ENCODE measurements at places on chromosomes 7 and 10.

DNA sequence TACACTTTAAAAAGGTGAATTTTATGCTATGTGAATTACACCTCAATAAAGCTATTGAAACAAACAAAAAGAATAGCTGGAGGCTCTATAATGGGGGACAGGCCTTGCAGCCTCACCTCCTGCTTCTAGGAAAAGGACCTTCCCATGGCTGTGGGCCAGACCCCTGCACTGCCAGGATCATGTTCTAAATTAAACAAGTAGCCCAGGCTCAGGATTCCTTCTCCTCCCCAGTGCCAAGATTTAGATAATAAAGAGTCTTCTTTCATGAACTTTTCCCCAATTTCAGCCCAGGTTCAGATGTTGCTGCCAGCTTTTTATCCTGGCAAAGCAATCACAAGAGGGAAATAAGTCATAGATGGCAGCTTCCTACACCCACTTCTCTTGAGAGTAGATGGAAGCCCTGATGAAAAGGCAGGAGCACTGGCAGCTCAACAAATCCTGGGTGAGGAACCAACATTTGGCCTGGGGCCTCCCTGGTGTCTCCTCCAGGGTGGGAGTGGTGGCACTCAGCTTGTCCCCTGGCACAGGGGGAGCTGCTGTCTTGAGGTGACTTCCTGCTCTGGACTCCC lies 22.2 kb upstream of the CAMK2B start:
- DNase-seq = no peak

- DNase-seq = no peak
These were observed 173.6 kb upstream of the PRKCQ start for GRCh38 chr10:6753644-6754043.

DNA sequence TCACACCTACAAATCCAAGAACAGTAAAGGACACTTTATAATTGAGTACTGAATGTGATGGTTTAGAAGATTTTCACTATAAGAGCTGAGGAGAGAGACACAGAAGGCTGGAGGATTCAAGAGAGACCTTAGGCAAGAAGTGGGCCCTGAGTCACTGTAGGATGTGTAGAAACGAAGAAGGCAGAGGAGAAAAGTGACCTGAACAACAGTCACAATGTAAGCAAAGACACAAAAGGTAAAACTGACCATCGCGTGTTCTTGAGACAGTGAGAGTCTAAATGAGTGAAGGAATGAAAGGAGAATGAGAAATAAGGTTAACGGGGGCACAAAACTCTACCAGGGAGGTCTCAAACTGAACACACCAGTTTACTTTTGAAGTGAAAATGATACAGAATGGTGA lies 298.2 kb upstream of the LRGUK start:
- DNase-seq = no peak

DNA sequence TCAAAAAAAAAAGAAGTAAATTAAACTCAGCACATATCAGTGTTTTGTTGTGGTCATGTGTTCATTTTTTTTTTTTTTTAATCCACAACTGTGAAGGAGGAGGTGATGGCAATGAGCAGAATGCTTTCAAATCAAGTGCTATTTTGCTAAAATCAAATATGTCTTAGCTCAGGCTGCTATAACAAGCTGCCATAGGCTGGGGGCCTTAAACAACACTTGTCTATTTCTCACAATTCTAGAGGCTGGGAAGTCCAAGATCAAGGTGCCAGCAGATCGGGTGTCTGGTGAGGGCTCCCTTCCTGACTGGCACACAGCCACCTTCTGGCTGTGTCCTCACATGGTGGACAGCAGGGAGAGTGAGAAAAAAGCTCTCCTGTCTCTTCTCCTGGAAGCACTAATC lies 203.9 kb downstream of the FAM107B start:
- DNase-seq = no peak

- DNase-seq = no peak
These were observed 298.5 kb downstream of the KLF6 start for GRCh38 chr10:3486346-3487065.

- no peak for DNase-seq
These were observed 70.6 kb downstream of the CCDC71L start for GRCh38 chr7:106590209-106590816.

GRCh38 chr10:90199093-90199492 lies 497.7 kb downstream of the KIF20B start:
- DNase-seq = no peak

- no peak for DNase-seq
These were observed 16.4 kb downstream of the ZNF783 start for GRCh38 chr7:149278396-149278795.

- no peak for DNase-seq
These were observed 143.3 kb downstream of the KCNMA1 start for GRCh38 chr10:77494327-77494726.

DNA sequence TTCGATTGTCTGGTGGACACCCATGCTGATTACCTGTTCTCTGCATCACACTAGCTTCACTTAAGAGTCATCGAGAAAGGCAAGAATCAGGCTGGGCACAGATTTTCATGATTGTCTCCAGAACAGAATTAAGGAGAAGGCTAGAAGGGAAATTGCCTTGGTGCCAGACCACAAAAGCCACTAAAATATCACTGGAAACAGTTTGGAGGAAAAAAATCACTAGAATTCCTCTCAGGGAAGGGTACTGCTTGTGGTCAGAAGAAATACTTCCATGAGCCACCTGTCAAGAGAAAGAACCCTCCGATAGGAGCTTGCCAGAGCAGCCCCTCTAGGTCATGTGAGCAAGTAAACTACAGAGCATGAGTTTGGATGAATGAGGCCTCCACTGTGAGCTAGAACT lies 269.3 kb upstream of the TEX47 start:
- no peak for DNase-seq

GRCh38 chr10:128152741-128153580 lies 26.7 kb upstream of the MKI67 start:
- DNase-seq = no peak

- DNase-seq = no peak
These were observed 35.2 kb downstream of the BTBD16 start for GRCh38 chr10:122306282-122306681.

GRCh38 chr7:45917658-45918057 lies 3.4 kb downstream of the IGFBP3 start:
- DNase-seq = peak; percentile 39

GRCh38 chr7:135160858-135161653 lies 9.5 kb downstream of the CYREN start:
- no peak for DNase-seq

GRCh38 chr7:151868396-151869108 lies 8.4 kb downstream of the PRKAG2 start:
- DNase-seq = no peak

- no peak for DNase-seq
These were observed 1127.3 kb upstream of the AUTS2 start for GRCh38 chr7:68470836-68471435.

GRCh38 chr10:69742928-69743602 lies 58.6 kb upstream of the COL13A1 start:
- no peak for DNase-seq

GRCh38 chr7:50262446-50262845 lies 42.1 kb upstream of the IKZF1 start:
- DNase-seq = no peak

DNA sequence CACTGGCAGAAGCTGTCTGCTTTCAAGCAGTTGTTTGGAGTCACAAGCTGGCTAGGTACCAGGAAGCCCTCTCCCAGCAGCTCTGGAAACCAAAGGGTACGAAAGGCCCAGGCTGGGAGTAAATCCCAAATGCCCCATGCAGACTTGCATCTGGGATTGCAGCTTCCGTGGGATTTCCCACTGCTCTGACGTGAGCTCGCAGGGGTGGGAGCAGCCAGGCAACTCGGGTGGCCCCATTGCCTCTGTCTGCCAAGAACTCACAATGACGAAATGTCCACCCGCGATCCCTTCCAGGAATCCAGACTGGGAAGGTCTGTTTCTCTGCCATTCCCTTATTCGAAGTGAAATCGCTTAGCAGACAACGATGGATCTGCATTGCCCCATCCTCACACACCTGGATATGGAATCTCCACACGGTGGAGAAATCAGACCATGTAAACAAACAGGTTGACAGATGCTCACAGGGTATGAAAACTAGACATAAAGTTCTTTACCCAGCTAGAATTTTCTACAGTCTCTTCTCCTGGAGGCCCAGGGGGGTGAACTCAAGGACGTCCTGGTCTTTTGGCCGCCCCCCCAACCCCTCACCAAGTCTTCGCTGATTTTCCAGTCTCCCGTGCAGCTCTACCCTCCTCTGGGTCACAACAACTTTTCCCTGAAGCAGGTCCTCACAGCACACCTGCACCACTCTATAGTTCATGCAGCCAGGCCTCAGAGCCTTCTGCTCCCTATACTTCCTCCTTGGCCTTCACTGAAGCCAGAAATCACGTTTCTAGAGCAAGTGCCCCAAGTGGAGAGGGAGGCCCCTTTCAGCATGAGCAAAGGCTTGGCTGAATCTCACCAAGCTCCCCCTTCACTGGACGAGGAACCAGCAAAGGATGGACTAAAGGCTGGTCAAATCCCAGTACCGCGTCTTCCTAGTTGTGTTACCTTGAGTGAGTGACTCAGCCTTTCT lies 20.0 kb downstream of the SH3PXD2A start:
- no peak for DNase-seq

- no peak for DNase-seq
These were observed 33.5 kb upstream of the CCDC7 start for GRCh38 chr10:32412499-32412853.

DNA sequence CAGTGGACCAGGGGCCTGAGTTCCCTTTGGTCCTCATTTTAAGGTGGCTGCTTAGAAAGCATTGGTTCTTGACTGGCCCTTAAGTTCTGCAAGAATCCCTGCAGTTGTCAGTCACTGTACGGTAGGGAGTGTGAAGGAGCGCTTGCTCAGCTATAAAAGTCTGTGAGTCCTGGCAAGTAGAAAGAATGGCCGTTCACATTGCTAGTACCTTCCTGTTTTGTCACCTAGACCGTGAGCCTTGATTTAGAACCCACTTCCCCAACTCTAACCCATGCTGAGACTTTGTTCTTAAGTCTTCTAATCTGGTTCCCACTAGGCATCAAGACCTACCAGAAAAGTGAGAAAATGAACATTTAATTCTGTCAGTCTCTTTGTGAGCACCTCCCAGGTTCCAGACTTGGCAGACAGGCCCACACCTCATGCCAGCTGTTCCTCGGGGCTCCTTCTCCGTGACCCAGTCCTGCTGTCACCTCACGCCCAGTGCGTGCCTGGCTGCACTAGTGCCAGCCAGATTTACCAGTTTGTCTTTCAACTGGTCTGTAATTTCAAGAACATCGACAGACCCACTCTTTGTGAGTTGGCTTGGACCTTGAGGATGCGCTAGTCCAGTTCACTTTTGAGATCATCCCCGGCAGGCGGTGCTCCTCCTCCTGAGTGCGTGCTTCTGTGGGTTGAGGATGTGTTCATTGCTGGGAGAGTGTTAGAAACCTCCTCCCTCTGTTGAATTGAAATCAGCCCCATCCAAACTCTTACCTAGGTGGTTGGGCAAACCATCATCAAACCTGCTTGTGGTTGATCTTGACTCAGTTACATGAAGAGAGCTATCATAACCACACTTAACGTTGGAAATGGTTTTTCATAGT lies 78.5 kb downstream of the SHH start:
- no peak for DNase-seq

DNA sequence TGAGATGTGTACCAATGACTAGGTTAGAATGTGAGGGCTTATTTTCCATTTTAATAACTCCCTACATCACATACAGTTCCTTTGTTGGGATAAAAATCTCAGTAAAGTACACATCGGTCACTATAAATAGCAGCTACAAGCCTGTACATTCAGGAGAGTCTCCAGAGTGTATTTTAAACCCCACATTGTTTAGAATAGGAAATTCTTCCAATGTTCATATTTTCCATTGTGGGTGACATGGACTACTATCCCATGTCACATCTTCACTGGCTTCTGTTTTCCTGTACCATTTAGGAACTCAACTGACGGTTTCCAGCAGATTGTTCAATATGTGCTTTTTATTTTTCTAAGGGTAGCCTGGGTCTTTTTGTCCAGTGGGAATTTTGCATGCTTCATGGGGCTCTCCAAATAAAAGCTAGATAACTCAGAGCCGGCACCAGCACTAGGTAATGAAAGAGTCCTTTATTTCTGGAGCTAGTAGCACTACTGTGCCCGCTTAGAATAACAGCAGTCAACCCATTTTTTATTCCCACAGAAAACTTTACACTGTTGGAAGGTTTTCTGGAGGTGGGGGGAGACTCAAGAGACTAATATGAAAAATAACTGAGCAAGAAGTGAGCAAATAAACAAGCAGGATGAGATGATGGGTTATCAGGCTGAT lies 100.5 kb downstream of the CALD1 start:
- DNase-seq = no peak

DNA sequence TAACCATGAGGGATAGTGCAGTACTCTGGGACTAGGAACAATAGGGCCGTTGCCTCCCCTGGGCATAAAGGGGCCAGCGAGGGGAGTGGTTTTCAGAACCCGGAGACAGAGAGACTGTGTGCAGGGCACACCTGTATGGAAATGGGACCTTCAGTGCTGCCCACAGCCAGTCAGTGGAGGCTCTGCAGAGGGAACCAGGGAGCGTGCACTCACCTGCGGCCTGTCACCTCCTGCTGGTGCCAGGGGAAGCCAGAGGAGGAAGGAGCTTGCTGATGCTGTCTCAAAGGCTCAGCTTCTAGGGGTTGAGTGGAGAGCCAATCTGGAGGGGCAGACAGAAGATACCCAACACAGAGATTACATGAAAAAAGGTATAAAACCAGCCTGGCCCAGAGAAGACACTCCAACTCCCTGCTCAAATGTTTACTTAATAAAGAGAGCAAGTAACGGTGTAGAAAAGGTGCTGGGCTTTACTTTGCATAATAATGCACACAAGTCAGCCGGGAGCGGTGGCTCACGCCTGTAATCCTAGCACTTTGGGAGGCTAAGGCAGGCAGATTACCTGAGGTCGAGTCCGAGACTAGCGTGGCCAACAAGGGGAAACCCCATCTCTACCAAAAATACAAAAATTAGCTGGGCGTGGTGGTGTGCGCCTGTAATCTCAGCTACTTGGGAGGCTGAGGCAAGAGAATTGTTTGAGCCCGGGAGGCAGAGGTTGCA lies 35.5 kb upstream of the WAPL start:
- no peak for DNase-seq

- DNase-seq = peak; percentile 19
These were observed at the start of gene REEP3 for GRCh38 chr10:63520500-63521415. Gene REEP3 (plus strand): TSS chr10:63521401. CDS start chr10:63521546, 145 bp downstream.

GRCh38 chr10:80646366-80646765 lies 108.7 kb downstream of the SH2D4B start:
- DNase-seq = no peak

DNA sequence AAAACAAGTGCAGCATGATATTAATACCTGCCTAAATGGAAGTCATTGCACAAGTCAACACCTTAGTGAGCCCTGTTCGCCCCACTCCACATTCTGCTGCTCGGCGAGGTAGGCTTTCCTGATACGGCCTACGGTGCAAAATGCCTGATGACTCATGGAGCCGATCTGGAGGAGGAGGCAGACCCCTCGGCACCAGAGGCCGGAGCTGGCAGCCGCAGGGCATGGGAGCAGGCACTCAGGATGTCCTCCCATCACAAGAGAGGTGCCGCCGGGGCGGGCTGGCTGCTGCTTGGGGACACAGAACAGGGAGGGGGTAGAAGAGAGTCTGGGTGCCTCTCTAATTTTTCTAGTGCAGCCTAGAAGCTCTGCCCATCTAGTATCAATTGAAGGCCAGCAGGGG lies 418.5 kb upstream of the MGMT start:
- no peak for DNase-seq

- DNase-seq = no peak
These were observed 162.9 kb downstream of the GLI3 start for GRCh38 chr7:42074076-42074475.

All from bone marrow (tissue), 2 donors.